ENCODE measurements at places on chromosomes 4 and X.

- no peak for DNase-seq
Observed at GRCh38 chrX:92232182-92232581, 453.0 kb downstream of the PCDH11X start.

- no peak for DNase-seq
Observed at GRCh38 chr4:151031831-151032605, 16.9 kb upstream of the LRBA start.

GRCh38 chrX:68677998-68678397, 30.5 kb downstream of the STARD8 start:
- no peak for DNase-seq

- no peak for DNase-seq
Observed at GRCh38 chr4:24630937-24631336, 46.6 kb upstream of the DHX15 start.

GRCh38 chrX:9132036-9132638, 98.2 kb upstream of the FAM9B start:
- DNase-seq: no peak

DNA sequence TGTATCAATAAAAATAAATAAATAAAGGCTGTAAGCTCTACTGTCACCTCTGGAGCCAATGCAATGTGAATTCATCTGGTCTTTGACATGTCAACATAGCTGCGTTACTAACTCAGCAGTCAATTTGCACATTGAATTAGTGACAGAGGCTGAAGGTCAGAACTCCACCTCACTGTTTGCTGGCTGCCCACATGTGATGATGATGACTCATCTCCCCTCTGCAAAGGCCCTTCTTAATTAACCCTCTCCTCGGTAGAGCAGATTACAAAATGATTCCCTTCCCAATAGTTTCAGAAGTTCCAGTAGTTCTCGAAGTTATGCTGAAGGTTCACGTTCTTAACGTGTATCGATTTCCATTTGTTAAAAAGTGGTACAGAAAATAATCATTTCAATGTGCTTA, 1626.0 kb upstream of the TENM3 start:
- no peak for DNase-seq

GRCh38 chr4:137664416-137664815, 132.1 kb upstream of the PCDH18 start:
- no peak for DNase-seq

GRCh38 chrX:72351606-72352334, 46.1 kb upstream of the CITED1 start:
- no peak for DNase-seq

DNA sequence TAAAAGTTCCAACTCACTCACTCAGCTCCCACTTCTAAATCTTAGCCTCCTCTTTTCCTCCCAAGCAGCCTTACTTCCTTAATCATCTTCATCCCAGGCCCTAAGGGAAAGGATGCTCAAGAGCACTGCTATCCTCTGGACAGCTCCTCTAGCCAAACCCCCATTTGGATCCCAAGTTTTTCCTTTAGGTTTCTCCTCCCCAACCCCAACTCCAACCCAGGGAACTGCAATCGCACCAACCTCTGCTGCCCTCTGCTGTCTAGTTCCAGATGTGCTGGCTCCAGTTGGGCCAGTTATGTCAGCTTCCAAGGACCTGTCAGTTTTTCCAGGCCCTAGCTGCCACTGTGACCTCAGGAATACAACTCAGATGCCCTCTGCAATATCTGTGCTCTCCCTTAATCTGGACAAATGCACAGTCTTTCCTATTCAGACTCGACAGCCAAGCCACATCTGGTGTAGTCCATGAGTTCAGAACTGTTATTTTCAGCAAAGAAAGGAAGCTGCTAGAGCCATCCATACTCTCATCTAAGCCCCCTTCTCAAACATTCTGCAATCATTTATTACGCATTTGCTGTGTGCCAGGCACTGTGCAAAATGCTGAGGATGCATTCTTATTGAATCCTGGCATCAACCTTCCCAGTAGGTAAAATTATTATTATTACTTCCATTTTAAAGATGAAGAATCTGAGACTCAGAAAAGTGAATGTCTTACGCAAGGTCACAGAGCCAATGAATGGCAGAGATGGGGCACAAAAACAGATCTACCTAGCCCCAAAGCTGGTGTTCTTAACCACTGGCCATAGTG, 12.3 kb upstream of the XPNPEP2 start:
- DNase-seq: no peak
